ENCODE measurements at places on chromosomes 7 and 10.

DNA sequence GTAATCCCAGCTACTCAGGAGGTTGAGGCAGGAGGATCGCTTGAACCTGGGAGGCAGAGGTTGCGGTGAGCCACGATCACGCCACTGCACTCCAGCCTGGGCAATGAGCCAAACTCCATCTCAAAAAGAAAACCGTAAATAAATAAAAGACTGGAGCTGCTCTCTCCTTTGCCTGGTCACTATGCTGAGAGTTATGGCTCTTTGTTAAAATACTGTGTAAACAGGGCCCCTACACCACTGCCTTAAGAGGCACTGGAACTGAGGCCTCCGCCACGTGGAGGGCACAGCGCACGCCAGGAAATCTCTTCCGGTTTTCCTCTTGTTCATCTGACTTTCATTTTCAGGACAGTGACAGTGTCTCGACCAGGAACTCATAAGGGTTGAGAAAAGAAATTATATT, 123.3 kb downstream of the PAXIP1 start:
- no peak for DNase-seq

GRCh38 chr10:79021948-79022499, 46.7 kb upstream of the ZMIZ1 start:
- no peak for DNase-seq

GRCh38 chr10:119644994-119645393, 6.2 kb upstream of the BAG3 start:
- DNase-seq: no peak

DNA sequence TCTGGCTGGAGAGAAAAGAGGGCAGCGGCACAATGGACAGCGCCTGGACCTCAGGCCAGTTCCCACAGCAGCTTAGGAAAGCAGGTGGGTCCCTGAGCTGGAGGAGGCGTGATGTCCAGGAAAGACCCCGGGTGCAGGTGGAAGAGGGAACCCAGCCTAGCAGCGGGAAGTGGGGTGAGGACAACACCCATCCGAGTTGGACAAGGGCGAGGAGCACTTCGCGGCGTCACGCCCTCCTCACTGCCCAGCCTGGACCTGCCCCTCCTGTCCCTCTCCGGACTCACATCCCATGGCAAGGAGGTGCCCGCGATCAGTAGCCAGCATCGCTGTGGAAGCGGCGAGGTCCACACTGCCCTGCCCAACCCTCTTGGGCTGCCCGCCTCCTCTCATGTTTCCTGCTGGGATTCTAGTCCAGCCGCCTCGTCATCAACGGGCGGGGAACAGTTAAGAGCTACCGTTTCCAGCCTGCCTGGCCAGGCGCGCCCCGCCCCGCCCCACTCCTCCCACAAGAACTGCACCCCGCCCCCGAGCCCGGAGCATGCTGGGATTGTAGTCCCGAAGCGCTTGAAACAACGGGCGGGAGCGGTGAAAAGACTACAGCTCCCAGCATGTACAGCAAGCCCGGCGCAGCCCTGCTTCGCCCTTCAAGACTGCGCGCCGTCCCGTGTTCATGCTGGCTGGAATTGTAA, 930.6 kb upstream of the ZNF722 start:
- no peak for DNase-seq

GRCh38 chr7:40937879-40938278, 765.0 kb downstream of the INHBA start:
- no peak for DNase-seq

DNA sequence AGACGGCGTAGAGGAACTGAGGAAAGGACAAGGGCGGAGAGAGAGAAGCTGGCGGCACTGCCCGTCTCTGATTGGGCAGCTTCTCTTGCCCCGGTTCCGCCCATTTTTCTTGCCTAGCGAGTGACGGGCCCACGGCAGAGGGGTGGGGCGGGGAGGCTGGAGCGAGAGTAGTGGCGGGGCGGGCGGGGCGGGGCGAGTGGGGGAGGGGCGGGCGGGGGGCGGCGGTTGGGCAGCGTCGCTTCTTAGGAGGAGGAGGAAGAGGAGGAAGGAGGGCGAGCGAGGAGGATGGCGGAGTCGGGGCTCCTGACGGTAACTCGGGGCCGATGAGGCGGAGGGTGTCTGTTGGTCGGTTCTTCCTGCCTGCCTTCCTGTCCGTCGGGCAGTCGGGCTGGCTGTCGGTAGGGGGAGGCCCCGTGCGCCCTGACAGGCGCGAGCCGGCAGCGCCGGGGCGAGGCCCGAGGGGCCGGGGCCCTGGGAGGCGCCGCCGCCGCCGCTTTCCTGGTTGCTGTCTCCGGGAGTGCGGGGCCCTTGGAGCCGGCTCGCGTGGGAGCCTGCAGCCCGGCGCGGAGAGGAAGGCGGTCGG, at the start of gene SHOC2:
Gene SHOC2, plus strand, starts transcription at position 256 of the 583 bp plus-strand sequence. CDS start 44,755 bp downstream, outside the sequence.
- peak; percentile 52 for DNase-seq

DNA sequence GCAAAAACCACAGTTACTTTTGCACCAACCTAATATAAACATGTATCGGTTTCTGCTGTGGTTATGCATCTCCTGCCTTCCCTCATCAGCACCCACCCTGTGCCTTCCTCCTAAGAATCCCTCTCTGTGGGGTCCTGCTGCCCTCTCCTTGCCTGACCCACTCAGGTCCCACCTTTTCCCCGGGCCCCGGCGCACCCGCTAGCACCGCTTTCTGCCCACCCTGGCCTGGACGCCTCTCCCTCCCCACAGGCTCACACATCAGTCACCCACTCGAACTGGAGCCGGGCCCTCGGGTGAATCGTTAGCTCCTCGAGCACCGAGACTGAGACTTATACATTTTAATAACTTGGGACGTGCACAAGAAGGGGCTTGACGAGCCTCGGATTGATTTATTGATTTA, 110.5 kb downstream of the ADARB2 start:
- no peak for DNase-seq

- no peak for DNase-seq
Measured at GRCh38 chr7:30894866-30895605, 16.6 kb upstream of the AQP1 start.

GRCh38 chr7:77276120-77276519, 76.5 kb upstream of the FGL2 start:
- DNase-seq: no peak

GRCh38 chr7:8155836-8156235, 106.1 kb downstream of the ICA1 start:
- DNase-seq: no peak

- DNase-seq: no peak
Measured at GRCh38 chr7:106679153-106679931, 18.4 kb upstream of the CCDC71L start.

- DNase-seq: no peak
Measured at GRCh38 chr10:27624941-27625340, 120.7 kb downstream of the MKX start.

DNA sequence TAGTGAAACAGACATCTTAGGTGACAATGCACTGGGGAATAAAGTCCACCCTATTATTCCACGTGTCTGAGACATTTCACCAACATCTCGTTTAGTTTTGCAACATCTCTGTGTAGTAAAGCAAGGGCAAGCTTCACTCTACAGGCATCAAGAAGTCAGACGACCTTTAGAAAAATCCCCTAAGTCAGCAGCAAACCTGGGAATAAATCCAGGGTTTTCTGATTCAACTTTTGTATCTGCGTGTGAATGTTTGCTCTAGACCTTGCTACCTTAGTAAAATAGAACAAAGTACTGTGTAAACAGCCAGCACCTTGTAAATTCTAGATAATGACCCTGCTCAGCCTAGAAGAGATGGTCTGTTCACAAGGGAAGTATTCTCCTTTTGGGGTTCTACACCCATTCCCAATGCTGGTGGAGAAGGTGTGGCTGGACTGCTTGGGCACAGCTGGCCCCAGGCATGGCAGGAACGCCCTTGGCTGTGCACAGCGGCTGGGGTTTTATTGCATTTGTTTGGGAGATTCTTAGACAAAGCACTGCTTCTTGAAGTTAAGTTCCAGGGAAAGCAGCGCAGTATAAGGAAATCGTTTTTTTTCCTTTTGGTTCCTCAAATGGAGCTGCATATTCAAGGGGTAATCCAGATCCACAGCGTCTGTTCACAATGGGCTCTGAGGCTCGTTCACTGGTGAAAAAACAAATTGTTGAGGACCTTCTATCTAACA, 38.3 kb upstream of the GALNTL5 start:
- DNase-seq: no peak

DNA sequence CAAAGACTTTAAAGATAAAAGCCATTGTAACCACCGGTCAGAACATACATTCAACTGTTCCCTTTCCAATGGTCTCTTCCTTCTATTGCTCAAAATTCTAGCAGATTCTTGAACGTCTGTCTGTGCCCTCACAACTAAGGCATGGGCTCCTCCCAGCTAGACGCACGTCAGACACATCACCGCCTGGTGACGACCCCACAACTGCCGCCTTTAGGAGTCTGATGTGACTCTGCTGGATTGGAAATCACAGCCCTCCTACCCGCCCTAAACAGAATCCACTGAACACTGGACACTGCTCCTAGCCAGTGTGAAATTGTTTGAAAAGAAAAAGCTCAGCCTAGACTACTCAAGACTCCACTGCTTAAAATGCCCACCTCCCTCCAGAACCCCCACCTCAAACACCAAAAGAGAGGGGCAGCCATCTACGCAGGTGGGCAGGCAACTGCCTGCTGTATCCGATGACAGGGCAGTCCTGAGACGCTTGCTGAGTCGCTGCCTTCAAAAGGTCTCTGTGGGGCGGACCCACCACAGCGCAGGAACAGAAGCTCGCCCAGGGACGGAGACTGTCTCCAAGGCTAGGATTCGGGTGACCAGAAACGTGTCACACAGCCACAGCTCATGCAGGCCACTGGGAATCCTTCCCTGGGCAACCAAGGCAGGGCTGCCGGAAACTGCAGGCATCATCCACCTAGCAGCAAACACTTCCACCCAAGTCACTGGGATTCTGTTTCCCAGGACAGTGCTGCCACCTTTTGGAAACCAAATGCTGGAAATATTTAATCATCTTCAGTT, 34.7 kb downstream of the GSDME start:
- DNase-seq: peak; percentile 64

GRCh38 chr10:70656489-70656888, 15.8 kb upstream of the ADAMTS14 start:
- DNase-seq: no peak

Data from left kidney (tissue), 8 donors.